Colonic mucosa (tissue), 4 donors: ENCODE measurements at places on chromosomes 5 and 9.

GRCh38 chr9:129007766-129008468, 20.2 kb downstream of the SH3GLB2 start:
- no peak for DNase-seq

GRCh38 chr9:98099898-98100297, 19.1 kb downstream of the TRIM14 start:
- DNase-seq: no peak

DNA sequence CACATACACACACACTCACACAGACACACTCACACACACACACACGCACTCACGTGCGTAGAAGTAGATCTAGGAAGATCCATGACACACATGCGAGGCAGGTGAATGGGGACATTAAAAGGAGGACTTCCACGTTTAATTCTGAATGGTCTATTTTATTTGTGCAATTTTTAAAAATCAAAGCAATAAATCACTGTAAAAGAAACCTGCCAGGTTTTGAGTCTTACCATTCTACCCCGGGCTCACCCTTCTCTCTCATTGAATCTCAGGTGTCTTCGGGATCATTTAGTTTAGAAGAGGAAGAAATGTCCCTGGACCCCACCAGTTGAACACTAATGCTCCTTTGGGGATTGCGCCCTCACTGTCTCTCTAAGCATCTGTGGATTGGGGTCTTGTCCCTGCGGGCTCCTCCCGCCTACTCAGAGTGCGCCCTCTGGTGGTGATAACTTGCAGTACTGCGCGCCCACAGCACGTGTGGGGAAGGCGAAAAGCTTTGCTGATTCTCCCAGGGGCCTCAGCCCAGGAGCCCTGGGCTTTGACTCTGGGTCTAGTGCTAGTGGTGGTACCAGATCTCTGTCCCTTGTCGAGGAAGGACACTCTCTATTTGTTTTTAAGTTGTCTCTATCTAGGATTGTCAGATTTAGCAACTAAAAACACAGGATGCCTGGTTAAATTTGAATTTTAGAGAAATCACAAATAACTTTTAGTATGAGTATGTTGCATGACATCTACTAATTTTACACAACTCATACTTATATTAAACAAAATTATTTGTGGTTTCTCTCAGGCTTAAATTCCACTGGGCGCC, 34.8 kb downstream of the BOD1 start:
- DNase-seq: peak; percentile 44

DNA sequence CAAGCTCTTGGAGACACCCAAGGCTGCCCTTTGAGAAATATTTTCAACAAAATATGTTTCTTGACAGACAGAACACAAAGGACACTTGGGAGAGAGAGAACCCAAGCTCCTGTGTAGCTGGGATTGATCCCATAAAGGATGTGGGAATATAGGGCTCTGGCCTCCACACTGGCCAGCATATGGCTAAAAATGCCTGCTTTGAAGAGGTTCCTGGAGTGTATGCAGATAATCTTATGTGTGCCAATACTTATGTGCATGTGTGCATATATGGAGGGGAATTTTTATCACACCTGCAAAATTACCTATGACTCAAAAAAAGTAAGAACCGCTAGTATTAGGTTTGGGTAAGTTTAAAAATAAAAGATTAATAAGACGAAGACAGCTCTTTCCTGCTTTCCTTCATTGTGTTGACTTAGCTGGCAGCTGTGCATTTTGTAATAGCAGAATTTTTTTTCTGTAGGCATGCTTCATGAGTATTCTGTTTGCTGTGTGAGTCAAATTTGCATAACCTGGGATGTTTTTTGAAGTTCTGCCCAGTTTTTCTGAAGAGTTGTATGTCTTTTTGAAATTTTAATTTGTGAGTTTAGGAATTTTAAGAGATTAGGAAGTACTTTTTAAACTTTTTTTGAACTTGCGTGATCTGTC, 42.6 kb downstream of the HACD4 start:
- DNase-seq: no peak

DNA sequence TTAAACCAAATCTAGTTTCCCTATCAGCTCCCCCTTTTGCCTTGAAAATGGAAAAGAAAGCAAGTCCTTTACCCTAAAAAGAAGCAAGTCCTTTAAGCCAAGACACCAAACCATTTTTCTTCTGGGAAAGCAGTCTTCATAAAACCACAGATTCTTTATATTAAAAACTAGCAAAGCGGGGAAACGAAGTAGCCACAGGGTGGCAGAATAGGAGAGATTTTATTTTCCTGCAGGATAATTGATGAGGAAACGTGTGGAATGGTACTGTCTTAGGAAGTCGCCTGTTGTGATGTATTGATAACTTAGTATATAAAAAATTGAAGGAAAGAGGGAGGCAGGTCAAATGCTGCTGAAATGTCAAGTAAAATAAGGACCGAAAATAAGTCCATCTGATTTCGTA, 41.1 kb downstream of the ZNF883 start:
- DNase-seq: no peak

GRCh38 chr9:86676396-86676795, 270.9 kb downstream of the GAS1 start:
- DNase-seq: no peak

GRCh38 chr5:155839251-155840037, 487.5 kb upstream of the SGCD start:
- DNase-seq: no peak

GRCh38 chr5:158698023-158698639, 401.6 kb downstream of the EBF1 start:
- no peak for DNase-seq

GRCh38 chr5:5384660-5385330, 37.7 kb upstream of the ICE1 start:
- no peak for DNase-seq

DNA sequence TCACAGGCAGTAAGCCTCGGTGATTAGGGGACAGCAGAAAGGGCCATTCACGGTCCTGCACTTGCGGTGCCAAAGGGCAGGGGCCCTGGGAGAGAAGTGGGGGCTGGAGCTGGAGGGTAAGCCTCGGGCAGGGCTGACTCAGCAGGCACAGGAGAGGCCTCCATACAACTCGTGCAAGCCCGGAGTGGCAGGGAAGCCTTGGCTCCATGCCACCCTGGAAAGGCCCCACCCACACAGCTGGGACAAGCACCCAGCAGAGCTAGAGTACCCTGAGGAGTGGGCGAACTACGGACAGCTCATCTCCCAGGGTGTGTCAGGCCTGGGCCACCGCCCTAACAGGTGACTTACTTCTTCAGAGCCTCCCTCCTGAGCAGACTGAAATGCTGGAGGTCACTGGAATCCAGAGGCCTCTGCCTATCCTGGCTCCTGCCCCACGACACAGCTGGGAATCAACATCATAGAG, 5.6 kb upstream of the CAMK2A start:
- DNase-seq: peak; percentile 45

- DNase-seq: no peak
These were observed 213.2 kb downstream of the EPB41L4A start for GRCh38 chr5:112205846-112206245.

DNA sequence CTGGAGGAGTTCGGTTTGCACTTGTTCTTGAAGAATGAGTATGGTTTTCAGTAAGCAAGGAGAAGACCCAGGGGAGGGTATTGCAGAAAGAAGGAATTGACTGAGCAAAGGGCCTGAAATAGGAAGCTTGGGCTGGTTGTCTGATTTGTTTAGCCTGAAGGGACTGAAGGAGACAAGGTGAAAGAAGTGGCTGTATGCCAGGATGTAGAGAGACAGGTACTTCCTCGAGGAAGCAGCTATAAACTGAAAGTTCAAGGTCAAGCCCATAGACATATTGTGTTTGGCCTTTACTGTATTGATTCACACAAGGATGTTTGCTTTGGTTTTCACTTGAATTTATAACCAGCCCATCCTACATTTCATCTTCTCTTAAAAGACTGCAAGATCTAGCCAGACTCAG, 183.1 kb downstream of the PALM2AKAP2 start:
- DNase-seq: peak; percentile 50

- no peak for DNase-seq
These were observed 82.9 kb downstream of the RAB24 start for GRCh38 chr5:177220576-177220975.

DNA sequence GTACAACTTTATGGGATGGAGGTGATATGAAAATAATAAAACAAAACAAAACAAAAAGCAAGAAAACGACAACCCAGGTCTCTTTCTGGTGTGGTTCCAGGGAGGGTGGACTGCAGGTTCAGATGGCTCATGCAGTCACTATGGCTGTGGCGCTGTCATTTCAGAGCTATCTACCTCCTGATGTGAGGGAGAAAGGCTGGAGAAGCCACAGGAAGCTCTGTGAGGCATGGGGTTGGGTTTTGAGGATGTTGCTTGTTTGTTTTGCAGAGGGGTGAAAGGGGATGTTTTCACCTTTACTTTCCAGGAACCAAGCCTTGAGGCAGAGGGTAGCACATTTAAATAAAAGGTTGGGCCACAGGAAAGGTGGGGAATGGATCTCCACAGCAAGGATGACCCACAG, 18.7 kb downstream of the NIPAL4 start:
- DNase-seq: no peak

- peak; percentile 44 for DNase-seq
These were observed 696 bp downstream of the ZFP62 start for GRCh38 chr5:180860273-180860886.

GRCh38 chr9:134863941-134864820, 16.4 kb upstream of the FCN2 start:
- no peak for DNase-seq

DNA sequence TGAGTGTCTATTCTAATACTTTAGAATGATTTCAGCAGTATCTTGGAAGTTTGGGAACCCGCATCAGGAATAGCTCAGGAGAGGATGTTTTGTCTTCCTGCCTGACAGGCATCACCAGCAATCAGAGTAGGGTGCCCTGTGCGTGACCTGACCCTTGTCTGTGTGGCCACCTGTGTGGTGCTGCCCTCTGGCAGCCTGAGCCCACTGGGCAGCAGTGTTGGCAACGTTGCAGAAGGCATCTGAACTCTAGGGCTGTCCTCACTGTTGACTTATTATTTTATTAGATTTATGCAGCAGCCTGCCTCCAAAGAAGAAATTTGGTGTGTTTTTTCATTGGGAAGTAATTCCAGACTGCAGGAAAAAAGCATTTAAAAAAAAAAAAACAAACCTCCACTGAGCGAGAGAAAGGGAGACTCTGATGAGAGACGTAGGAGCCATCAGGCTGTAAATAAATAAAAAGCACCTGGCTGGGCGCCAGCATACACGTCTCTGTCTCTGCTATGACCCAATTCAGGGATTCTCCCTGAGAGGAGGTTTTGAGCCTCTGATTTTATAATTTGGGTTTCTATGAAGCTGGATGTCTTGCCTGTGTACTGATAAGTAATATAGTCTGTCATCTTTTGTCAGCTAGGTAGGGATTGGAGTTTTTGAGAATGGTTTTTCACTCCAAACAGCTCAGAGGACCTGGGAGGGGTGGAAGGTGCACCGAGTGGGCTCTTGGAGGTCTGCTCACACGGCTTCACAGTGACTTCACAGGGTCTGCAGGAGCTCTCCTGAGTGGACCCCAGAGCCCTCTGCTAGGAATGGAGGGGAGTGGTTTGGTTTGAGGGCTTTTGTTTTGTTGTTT, 49.0 kb downstream of the FAM78A start:
- DNase-seq: no peak

DNA sequence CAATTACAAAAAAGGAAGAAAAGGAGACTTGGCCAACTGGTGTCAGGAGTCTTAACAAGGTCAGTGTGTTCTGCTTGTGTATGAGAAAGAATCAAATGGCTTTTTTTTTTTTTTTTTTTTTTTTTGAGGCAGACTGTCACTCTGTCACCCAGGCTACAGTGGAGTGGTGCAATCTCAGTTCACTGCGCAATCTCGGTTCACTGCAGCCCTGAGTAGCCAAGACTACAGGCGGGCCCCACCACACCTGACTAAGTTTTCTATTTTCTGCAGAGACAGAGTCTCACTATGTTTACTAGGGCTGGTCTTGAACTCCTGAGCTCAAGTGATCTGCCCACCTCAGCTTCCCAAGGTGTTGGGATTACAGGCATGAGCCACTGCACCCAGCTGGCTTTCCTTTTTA, 3.1 kb upstream of the IL7R start:
- no peak for DNase-seq

GRCh38 chr5:29263915-29264351, 1929.6 kb upstream of the CDH6 start:
- no peak for DNase-seq

- DNase-seq: peak; percentile 33
These were observed 119.1 kb upstream of the TBC1D2 start for GRCh38 chr9:98374385-98375051.

DNA sequence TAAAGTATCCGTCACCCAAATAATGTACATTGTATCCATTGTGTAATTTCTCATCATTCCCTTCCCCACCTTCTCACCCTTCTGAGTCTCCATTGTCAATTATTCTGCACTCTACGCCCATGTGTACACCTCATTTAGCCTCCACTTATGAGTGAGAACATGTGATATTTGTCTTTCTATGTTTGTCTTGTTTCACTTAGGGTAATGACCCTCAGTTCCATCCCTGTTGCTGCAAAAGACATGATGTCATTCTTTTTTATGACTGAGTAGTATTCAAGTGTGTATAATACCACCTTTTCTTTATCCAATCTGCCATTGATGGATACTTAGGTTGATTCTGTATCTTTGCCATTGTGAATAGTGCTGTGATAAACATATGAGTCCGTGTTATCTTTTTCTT, 4.9 kb upstream of the SPATA31C2 start:
- DNase-seq: no peak

- no peak for DNase-seq
These were observed 38.1 kb downstream of the AGXT2 start for GRCh38 chr5:35009657-35010056.

- no peak for DNase-seq
These were observed 34.1 kb downstream of the IRF1 start for GRCh38 chr5:132456296-132456986.

- no peak for DNase-seq
These were observed 387.7 kb downstream of the KDM4C start for GRCh38 chr9:7145361-7146069.

DNA sequence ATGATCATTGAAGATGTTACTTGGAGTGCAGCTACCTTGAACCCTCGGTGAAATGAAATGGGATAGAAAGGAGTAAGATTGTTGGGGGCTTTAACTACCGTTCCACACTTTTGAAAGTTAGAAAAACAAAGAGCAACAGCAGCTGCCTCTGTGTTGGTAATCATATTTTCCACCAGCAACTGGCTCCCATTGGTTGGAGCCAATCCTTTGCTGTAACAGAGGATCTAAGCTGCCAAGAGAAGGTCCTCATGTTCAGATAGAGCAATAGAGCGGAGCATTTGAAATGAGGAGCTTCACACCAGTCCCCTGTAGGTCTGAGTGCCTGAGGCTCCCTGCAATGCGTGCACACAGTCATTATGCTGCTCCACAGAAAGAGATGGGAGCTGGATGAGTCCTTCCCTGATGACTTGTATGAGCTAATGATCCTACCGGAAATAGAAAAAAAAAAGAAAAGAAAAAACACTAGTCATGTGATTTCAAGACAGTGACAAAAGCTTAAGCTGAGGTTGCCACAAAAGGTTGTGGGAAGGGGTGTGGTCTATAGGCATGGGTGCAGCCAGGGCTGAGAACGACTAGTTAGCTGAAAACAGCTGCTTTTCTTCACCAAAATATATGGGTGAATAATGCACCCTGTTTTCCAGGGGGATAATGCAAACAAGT, 300.7 kb downstream of the MLLT3 start:
- DNase-seq: no peak
